Activated CD4-positive, CD25-positive, alpha-beta regulatory T cell treated with anti-CD3 and anti-CD28 coated beads, Interleukin-2, amount 50 U/mL, for 16 hours (primary cell): ENCODE measurements at places on chromosomes 7 and 10.

GRCh38 chr10:126109893-126110292, 213.5 kb downstream of the FANK1 start:
- no peak for DNase-seq

DNA sequence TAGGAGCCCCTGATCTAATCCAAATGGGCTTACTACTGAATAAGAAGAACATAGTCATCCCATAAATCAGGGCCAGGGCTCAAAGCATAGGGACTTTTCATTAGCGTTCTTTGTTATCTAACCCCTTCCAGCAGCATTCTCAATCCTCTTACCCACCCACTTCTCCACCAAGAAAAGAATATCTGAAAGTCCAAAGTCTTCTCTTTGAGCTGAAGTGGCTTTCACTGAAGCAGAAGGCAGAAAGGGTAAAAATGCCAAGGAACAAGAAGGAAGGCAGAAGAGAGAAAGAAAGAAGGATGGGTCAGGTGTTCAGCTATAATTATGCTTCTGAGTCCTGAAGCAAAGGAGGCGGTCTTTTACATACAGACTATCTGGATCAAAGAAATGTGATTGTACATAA, 10.2 kb downstream of the TRPV5 start:
- DNase-seq = no peak

DNA sequence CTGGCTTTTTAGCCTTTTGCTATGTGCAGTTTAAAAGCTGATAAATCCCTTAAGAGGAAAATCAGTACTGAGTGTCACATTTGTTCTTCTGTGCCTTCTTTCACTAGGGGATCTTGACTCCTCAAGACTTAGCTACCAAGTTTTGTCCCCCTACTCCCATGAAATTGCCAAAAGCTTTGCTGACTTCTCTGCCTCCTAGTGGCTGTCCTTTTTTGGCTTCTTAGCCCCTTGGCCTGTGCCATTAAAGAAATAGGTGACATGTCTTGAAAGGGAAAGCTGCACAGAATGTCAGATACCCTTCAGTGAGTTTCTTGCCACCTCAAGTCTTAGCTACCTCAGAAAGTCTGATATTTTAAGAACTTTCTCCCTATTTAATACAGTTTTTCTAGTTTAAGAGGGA, 10.5 kb downstream of the MKLN1 start:
- no peak for DNase-seq

- DNase-seq = no peak
Observed at GRCh38 chr7:40597517-40597916, 462.7 kb downstream of the SUGCT start.

DNA sequence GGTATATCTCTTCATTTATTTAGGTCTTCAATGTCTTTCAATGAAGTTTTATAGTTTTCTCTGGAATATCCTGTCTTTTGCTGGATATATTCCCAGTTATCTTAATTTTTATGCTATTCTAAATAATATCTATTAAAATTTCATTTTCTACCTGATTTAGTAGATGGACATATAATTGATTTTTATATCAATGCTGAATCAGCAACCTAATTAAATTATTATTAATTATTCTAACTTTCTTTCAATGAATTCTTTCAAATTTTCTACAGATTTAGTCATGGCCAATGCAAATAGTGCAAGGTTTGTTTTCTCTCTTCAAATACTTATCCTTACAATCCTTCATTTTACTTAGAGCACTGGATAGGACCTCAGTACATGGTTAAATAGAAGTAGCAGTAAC, 56.8 kb downstream of the DENND11 start:
- no peak for DNase-seq

GRCh38 chr10:23047201-23048050, 48.0 kb upstream of the MSRB2 start:
- no peak for DNase-seq

DNA sequence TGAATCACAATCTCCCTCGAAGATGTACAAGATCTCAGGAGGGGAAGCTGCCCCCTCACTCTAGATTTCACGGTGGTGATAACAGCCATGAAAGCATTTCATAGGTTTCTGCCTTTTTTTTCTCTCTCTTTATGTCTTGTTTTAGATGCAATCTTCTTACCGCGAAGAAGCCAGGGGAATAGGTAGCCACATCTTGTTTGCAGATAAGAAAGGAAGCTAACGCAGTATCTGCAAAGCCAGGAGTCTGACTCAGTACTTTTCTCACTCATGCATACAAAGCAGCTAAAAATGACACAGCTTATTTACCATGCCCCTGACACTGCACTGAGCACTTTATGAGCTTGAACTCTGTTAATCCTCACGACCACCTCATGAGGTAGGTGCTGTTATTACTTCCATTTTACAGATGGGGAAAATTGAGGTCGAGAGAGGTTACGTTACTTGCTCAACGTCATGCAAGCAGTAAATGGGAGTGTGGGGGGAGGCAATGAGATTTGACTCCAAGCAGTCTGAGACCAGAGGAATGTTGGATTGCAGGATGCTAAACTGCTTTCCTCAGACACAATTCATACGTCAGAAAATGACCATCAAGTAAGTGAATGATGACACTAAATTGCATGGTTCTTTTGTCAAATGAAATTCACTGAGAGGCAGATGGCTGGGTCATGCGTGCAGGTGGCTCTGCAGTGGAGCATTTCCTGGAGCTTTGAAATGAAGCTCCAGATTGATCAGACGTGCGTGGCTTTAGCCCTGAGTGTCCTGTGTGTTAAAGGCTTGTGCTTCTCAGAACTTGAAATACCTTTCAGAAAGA, 3.3 kb downstream of the MAP3K8 start:
- no peak for DNase-seq

DNA sequence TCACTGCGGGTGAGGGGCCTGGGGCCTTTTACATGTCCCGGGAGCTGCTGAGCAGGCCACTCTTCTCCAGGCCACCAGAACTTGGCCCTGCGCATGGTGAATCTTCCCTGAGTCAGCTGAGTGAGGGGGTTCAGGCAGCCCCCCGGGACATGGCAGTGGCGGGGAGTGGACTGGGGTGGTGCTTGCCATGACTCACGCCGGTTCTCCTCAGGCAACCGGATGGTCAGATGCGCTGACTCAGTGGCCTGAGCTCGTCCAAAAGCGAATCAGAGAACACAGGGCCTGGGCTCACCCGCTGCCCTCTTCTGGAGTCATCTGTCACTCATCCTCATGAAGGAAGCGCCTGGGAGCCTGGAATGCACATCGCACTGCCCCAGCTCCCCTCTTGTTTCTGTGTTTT, 33.5 kb downstream of the HTRA1 start:
- no peak for DNase-seq

DNA sequence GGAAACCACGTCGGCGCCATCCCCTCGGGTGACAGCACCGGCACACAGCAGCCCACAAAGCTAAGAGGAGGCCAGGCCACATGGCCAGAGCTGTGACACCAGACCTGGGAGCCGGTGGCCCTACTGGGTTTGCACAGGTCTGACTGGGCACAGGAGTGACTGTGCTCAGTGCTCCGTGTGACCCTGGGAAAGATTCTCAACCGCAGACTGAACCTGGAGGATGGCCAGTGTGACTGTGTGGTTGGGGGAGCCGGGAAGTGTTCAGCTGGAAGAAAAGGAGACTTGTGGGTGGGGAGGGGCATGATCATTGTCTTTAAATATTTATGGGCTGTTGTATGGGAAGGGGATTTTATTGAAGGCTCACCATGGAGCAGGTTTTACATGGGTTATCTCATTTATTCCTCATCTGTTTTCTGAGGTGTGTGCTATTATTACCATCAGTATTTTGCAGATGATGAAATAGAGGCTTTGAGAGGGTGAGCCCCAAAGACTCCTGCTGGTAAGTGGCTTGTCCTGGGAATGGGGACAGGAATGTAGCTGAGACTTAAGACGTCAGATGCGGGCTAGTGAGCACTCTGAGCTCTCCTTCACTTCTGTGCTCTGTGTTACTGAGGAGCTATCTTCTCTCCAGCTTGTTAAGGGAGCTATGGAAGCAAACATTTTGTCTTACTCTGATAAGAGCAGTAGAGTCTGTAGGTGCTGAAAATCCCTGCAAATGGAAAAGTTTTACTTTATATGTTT, 127.5 kb downstream of the TMEM178B start:
- no peak for DNase-seq

DNA sequence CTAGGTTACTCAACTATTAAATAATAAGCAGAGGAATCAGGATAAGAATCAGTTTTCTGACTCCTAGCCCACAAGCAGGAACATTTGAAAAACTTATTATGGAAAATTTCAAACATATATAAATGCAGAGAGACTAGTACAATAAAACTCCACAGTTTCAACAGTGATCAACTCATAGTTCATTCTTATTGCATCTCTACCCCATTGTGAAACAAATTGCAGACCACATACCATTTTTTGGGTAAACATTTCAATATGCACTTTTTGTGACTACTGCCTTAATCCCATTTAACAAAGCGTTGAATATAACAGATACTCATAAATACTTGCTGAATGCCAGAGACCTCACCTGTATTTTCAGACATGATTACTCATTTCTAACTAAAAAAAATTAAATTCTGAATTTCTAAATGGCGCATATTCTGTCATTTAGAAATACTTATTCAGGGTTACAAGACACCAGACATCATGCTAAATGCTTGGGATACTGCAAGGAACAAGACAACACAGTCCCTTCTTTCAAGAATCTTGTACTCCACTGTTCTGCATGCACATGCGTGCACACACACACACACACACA, 11.4 kb downstream of the CDK6 start:
- no peak for DNase-seq

- DNase-seq = no peak
Observed at GRCh38 chr10:64394744-64395143, 873.5 kb downstream of the REEP3 start.

- no peak for DNase-seq
Observed at GRCh38 chr10:12349629-12350166, 351 bp downstream of the CAMK1D start.
